ENCODE measurements at places on chromosomes 4 and X.

- no peak for DNase-seq
Measured at GRCh38 chr4:122906859-122907305, 15.5 kb downstream of the NUDT6 start.

GRCh38 chr4:146763560-146763959 lies 124.9 kb downstream of the POU4F2 start:
- DNase-seq: no peak

DNA sequence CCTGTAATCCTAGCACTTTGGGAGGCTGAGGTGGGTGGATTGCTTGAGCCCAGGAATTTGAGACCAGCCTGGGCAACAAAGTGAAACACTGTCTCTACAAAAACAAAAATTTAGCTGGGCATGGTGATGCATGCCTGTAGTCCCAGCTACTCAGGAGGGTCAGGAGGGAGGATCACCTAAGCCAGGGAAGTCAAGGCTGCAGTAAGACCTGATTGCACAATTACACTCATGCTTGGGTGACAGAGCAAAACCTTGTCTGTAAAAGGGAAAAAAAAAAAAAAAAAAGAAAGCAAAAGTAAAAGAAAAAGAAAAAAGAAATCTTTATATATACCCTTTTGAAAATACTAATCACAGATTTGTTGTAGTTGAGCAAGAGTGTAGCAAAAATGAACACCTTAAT lies 801.0 kb upstream of the IGFBP7 start:
- no peak for DNase-seq

DNA sequence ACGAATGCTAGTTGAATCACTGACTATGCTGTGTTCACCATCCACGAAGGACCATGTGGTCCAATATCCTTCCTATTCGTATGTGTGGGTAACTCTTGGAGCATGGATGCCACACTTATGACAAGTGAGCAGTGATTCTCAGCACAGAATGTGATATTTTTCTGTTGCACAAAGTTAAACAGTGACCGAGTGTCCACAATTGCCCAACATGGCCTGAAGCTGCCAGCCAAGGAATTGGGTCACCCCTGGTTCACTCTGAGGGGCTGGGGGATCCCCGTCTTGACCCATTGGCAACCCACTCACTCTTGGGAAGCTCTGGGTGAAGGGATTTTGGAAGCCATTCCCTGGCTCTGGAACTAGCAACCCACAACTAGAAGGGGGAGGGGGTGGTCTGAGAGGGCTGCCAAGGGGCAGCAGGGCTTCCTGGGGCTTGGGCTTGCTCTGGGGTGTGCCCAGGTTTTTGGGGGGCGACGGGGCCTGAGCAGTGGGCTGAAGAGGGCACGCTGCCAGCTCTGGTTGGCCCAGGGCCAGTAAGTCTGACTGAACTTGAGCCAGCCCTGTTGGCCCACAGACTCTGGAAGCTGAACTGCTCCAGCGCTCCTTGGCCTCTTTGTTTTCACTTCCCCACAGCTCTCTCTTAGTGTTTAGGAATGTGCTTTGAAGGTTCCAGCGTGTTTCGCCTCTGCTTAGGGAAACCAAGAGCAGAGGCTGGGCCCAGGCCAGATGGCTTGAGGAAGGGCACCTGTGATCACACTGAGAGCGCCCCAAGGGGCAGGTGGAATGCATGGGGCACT lies 43.1 kb upstream of the BCOR start:
- DNase-seq: peak; percentile 44

DNA sequence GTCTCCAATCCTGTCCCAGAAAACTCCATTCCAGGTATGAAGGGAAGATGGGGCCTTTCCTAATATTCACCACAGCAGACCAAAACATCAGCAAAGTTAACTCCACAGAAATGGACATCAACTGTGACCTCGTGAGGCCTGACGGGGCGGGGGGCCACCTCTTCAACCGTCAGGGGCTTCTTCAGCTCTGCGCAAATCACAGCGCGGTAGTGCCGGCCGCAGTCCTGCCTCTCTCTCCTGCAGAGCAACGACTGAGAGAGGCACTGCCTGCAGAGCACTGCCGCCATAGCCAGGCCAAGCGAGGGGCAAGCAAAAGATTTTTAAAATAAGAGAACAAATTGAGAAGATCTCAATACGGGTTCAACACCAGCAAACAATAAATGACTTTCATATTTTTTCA lies 226.2 kb downstream of the STPG2 start:
- DNase-seq: no peak

- no peak for DNase-seq
Measured at GRCh38 chr4:15188605-15189539, 186.6 kb downstream of the CPEB2 start.

GRCh38 chr4:52554612-52555355 lies 104.3 kb downstream of the USP46 start:
- DNase-seq: no peak

DNA sequence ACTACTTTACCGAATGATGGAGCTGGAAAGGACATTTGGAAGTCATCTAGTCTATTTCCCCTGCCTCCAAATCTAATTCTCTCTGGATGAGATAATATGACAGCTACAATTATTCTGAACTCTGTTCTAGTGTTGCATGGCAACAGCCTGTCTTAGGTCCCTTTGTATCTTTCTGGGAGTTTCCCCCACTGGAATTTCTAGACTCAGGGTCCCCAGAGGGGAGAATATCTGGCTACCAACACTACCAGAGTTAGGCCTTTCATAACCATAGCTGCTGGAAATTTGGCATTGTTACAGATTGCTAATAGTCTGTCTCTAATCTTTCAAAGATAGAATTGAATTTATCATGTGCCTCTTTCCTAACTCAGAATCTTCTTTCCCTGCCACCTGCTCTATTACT lies 4.5 kb downstream of the MSN start:
- DNase-seq: no peak

GRCh38 chr4:120830204-120830603 lies 92.3 kb downstream of the PRDM5 start:
- no peak for DNase-seq

GRCh38 chr4:53917729-53918128 lies 146.7 kb downstream of the CHIC2 start:
- DNase-seq: no peak

- DNase-seq: peak; percentile 69
Measured at GRCh38 chrX:154748712-154749339, 2.1 kb downstream of the GAB3 start.

GRCh38 chr4:113979905-113980615 lies 613 bp upstream of the ARSJ start:
- DNase-seq: no peak

DNA sequence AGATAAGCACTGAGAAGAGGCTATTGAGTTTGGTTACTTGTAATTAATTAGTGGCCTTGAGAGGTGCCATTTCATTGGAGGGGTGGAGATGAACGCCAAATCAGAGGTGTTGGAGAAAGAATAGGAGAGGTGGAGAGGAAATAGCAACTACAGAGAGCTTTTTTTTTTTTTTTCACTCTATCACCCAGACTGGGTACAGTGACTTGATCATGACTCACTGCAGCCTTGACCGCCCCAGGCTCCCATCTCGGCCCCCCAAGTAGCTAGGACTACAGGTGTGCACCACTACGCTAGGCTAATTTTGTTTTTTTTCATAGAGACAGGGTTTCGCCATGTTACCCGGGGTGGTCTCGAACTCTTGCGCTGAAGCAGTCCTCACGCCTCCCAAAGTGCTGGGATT lies 5.2 kb downstream of the NHS start:
- DNase-seq: no peak

- no peak for DNase-seq
Measured at GRCh38 chr4:104752337-104752736, 257.6 kb upstream of the CXXC4 start.
